ENCODE measurements at places on chromosomes 3 and 15.

DNA sequence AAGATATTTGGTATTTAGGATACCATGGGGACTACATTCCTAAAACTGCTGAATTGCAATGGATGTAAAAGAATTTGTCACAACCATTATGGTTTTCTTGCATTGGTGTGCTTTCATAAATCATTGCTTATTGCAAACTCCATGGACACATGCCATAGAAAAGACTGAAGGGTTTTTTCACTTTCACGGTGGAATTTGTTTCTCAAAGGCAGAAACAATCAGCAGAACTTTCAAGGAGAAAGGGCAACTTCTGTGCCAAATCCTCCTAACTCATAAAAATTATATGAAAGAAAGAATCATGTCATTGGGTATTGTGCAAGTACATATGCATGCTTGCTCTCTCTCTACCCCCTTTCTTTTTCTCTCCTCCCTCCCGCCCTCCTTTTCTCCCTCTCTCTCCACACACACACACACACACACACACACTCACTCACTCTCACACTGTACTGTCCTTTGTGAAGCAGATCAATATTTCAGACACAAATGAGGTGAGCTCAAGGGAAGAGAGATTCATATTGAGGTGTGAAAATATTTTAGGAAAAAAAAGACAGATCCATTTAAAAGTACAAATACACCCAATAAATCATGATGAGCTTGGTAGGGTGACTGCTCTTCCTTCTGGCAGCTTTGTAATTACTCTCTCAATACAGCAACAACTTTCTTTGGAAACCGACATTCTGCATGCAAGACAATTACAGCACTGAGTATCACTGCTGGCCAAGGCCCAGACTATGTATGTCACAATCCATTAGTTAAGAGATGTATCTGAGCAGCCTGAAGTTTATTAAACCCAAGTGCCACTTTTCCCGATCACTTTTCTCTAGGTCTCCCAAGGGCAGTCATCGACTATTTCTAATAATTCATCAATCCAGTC is 492.6 kb downstream of the TUSC7 start:
- no peak for DNase-seq

- DNase-seq, result no peak
These were observed 121.2 kb downstream of the ETFA start for GRCh38 chr15:76190070-76190564.

DNA sequence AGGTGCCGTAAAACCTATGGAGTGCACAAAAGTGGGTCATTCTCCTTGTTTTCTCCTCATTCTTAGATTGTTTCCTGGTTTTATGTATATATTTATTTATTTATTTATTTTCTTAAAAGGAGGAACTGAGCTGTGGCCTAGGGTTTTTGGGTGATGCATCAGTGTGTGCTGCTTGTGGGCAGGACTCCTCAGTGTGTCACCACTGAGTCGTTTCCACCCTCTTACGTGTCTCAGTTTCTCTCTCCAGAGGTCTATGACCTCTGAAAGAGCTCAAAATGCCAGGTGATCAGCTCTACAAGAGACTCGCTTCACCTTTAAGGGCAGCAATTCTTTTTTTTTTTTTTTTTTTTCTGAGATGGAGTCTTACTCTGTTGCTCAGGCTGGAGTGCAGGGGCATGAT is 72.9 kb downstream of the CD200 start:
- DNase-seq, result no peak

GRCh38 chr3:166531730-166532129 is 694.5 kb upstream of the BCHE start:
- no peak for DNase-seq

- no peak for DNase-seq
These were observed 4.0 kb upstream of the ADPGK start for GRCh38 chr15:72787526-72787925.

DNA sequence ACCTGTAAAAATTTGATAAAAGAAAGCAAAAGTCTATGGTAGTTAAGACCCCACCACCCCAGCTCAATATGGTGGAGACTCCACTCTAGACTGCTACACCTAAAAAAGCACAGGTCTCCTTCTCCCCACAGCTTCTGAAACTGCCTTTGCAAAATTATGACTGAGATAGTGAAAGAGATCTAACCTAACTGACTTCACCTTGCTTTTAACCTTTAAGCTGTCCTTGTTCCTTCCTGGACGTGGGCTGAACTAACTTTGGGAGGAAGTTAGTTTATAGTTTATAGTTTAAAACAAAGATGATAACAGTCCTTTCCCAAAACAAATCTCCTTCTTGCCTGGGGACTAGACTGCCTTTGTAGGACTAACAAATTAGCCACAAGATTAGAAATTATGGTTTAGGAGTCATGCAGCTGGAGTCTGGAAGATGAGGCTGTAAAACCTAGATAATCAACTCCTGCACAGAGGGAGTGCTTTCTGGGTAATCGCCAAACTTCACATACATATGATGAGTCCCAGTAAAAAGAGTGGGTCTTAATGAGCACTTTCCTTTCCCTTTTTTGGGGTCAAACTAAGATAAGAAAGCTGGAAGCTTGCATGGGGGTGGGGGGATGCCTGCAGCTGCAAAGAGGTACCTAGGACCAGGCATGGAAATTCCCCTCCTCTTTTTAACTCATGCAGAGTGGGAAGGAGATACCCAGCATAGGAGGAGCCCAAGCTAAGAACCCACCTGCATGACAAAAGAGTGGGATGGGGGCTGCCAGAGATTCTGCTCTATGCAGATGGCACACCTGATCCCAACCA is 17.5 kb downstream of the CCR8 start:
- no peak for DNase-seq

GRCh38 chr15:90650117-90650955 is 66.8 kb upstream of the BLM start:
- DNase-seq, result no peak

GRCh38 chr15:31294067-31294466 is 32.6 kb upstream of the KLF13 start:
- no peak for DNase-seq

- DNase-seq, result no peak
These were observed 145.7 kb upstream of the KCNH8 start for GRCh38 chr3:19002606-19003005.

- no peak for DNase-seq
These were observed 103.5 kb downstream of the CD47 start for GRCh38 chr3:107987036-107987939.

GRCh38 chr3:103693831-103694230 is 1259.0 kb downstream of the ZPLD1 start:
- no peak for DNase-seq

DNA sequence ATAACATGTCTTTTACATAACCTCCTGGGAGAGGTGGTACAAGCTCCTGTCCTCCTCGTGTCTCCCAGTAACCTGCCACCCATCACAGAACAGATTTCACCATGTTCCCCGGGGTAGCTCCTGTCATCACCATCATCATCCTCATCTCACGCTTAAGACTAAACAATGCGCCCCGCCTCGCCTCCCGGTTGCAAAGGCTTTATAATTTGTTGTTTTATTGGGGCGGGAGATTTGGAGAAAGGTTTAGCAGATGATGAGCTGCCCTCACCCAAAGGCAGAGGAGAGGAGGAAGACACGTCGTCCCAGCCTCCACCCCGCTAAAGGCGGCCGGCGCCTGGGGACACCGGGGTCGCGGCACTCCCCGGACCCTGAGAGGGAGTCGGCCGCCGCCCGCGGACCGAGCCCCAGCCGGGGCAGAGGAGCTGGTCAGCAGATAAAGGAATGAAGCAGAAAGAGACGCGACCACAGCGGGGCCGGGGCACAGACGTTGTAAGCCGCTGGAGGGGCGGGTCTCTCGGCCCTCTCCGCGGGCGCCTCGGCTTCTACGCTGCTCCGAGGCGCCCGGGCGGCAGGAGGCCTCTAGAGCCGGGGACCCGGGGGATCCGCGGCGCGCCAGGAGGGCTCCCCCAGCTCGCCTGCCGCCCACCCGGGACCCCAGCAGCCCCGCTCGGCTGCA is 589 bp downstream of the HERC1 start:
- DNase-seq, result peak; percentile 5

Data from T-cell (primary cell).